ENCODE measurements at places on chromosomes 12 and 14. TPM values are rescaled to one million over a fixed set of nuclear protein-coding genes. Genes with fewer than 3 reads are reported as not detected.

- DNase-seq, result no peak
Measured at GRCh38 chr14:61346793-61347192, 25.4 kb downstream of the PRKCH start.

GRCh38 chr12:19945559-19946435 is 422.5 kb upstream of the PDE3A start:
- no peak for DNase-seq

DNA sequence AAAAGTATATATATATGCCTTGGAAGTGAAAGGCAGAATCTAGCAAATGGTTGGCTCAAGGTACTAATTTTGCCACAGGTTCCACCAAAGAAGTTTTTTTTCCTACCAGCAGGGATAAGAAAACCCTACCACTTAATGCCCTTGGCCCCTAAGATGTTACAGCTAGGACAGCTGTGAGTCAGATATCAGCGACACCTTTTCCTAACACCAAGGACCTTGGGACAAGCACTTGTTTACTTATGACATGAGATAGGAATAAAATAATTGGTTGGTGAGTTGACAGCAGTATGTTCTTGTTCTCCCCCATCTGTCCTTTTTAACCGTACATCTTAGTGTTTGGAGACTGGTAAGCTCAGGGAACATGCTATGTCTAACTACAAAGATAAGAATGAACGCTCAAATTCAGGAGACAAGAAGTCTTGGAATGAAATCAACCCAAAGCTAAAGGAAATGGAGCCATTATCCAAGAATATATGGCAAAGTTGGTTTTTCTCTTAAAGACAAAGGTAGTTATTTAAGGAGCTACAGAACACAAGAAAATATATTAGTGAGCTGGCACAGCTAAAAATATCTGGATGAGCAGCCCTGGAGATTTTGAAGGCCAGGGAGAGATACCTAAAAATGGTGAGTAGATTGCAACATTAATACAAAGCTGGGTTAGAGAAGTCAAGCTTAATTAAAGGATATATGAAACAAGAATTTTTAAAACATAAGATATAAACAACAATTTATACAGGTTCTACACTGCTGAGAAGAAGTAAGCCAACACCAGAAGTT is 126.8 kb downstream of the TMTC1 start:
- no peak for DNase-seq

The KRT72 gene
- polyA plus RNA-seq, result not detected

The CLEC1A gene
- 2.4 TPM for polyA plus RNA-seq
